ENCODE measurements at places on chromosomes 4 and X.

DNA sequence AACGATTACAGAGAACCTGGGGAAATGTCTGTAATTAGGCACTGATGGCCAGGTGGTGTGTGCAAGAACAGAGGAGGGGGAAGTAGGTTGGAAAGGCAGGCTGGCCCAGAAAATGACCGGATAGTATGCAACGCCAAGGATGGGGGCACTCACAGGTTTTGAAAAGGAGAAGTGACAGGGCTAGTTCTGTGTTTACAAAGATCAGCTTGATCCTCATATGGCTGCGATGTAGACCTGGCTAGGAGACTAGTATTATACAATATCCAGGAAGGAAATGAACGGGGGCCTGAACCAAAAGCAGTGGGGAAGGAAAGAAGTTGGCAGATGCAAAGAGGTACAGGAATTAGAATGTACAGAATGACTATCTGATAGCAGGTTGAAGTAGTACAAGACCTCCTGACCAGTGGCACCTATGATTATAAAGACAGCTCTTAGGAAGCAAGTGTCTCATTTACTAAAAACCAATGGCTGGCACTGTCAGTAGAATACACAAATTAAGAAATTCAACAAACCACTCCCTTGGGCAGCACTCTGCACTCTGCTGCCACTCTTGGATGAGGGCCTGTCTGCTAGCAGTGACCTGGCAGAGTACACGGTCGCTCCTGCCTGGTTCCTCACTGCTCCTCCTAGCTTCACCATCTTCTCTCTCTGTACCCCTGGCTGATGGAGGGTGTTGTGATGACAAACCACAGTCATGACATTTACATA lies 14.1 kb downstream of the MFAP3L start:
- no peak for DNase-seq

- no peak for DNase-seq
Measured at GRCh38 chr4:148542922-148543623, 100.9 kb upstream of the NR3C2 start.

- no peak for DNase-seq
Measured at GRCh38 chr4:186840771-186841301, 117.2 kb upstream of the FAT1 start.

- no peak for DNase-seq
Measured at GRCh38 chrX:24396236-24396930, 35.9 kb downstream of the SUPT20HL1 start.

DNA sequence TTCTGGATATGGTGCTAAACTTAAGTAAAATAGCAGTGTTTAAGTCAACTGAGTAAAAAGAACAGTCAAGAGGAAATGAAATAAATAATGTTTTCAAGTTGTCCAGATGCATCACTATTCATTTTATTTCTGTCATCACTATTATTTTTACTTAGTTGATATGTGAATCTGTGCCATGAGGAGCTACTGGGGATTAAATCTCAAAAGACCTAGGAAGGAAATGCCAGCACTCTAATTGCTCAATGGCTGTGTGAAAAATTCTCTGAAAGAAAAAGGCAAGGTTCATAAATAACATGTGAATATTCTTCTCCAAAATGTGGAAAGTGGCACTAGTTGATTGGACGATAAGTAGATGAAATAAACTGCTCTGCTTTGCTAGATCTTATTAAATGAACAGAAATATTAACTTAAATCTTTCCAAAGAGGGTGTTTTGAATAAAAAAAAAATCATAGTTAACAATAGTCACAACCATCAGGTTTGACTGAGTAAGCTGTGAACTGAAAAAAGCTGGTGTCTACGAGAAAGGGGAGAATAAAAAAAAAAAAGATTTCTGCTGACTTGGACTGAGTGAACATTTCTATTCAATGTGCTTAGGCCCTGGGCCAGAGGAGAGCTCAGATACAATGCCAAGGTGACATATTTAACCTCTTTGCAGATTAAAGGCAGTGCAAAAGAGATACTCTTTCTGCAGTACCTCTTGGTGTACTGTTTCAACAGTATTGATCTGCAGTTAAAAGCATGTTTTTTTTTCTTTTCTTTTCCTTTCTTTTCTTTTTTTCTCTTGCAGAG lies 1.6 kb downstream of the SPARCL1 start:
- no peak for DNase-seq

DNA sequence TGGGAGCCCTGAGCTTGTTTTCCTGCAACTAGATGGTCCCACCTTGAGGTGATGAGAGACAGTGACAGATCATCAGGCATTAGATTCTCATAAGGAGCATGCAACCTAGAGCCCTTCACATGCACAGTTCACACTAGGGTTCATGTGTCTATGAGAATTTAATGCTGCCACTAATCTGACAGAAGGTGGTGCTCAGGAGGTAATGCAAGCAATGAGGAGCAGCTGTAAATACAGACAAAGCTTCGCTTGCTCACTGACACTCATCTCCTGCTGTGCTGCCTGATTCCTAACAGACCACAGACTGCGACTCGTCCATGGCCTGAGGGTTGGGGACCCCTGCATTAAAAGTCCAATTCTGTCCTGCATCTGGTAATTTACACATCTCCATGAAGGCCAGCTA lies 141.6 kb downstream of the KCNIP4 start:
- DNase-seq: no peak

- no peak for DNase-seq
Measured at GRCh38 chr4:152909901-152910300, 26.2 kb upstream of the FHDC1 start.

DNA sequence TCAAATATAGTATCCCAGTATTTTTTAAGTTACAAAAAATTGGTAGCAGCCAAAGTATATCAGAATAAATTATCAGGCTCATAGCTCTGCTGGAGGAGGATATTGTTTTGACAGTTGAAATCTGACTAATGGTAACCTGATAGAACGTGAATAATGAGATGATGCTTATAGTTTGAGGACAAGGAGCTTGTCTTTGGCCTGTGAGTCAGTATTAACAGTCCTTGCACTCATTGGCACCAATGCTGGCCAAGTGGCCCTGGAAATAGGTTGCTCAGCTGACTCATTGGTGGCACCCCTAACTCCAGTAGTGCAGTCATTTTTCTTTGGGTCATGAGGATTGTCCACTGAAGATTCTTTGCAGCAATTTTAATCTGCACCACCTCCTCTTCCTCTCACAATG lies 203.3 kb upstream of the JADE1 start:
- DNase-seq: no peak

GRCh38 chrX:71978164-71978563 lies 67.5 kb downstream of the NHSL2 start:
- DNase-seq: no peak

- DNase-seq: no peak
Measured at GRCh38 chr4:104969394-104970082, 177.1 kb upstream of the TET2 start.

DNA sequence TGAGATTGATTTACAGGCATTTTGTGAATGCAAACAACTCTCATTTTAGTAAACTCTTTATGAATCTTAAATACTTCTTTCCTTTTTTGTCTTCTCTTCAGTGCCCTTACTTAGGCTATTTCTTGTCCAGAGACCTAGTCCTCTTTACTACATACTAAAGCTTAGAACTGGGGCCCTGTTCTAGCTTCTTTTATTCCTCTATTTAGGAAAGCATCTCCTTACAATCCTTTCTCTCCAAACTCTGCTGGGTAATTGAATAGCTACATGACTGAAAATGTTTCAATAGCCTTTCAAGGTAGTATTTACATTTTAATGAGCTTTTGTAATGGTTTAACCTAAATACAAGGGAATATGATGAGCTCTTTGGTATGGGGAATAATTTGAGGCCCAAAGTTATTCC lies 1701.5 kb upstream of the TENM3 start:
- no peak for DNase-seq

DNA sequence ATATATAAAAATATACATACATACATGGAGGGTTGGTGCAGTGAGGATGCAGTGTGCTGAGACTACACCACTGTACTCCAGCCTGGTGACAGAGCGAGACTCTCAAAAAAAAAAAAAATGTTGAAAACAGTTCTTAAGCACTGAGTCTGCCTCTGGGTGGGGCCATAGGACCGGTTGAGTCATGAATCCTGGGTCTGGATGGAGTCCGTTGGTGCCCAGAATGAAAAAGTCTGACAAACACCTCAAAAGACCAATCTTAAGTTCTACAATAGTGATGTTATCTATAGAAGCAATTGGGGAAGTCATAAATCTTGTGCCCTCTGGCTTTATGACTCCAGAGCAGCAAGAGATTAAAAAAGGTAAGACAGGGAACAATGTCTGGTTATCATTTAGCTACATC lies 70.4 kb downstream of the FGFBP1 start:
- DNase-seq: no peak

DNA sequence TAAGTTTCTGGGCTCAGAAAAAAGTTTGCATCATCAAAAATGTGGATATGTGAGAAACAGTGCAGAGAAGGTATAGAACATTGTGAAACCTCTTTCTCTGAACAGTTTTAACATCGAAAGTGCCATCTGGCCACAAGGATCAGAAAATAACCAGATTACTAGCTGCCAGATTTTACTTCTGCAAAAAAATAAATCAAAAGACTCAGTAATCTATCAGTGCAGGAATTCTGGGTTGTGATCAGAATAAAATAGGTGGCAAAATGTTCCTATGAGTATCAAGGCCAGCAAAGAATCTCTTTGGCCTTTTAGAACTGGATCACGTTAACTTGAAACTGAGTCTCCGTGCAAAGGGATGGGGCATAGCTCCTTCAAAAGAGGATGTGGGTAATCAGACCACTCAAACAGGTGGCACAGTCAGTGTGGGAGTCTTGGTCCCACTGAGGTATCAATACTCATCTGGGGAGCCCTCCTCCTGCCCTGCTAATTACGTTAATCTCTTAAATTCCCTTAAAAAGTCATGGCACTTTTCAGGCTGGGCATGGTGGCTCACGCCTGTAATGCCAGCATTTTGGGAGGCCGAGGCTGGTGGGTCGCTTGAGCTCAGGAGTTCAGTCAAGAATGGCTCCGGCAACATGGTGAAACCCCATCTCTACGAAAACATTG lies 26.7 kb upstream of the RBM47 start:
- DNase-seq: no peak

DNA sequence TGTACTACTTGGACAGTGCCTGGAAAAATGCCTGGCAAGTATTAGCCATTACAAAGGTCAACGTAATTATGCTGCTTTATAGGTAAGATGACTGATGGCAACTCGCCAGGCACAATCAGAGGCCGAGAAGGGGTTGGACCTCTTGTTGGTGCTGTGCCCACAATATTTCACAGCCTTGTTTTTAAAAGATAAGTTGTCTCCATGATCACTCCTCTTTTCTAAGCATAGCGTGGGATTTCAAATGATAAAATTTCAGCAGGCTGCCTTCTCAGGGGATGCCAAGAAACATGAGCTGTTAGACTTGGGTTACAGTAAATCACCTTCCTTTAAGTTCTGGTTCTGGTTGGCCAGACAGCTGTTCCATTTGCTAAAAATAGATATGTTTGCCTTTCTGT lies 26.9 kb downstream of the HOPX start:
- DNase-seq: no peak

DNA sequence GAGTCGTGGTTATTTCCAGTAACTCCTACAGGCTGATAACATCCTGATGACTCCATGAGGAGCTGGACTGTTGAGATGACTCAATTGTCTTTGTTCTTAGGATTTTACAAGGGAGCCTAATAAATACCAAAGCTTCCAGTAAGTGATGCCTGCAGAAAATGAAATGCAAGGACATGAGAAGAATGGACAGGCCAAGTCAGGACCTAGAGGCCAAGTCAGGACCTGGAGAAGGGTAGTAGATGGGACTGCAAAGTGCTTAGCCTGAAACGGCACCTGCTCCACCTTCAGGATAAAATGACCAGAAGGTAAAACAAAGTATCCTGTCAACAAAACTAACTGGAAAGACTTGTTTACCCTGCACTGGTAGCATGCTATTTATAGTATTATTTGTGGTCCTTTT lies 6.4 kb upstream of the SLC10A6 start:
- no peak for DNase-seq

GRCh38 chrX:41733939-41734338 lies 10.0 kb downstream of the GPR82 start:
- DNase-seq: no peak

DNA sequence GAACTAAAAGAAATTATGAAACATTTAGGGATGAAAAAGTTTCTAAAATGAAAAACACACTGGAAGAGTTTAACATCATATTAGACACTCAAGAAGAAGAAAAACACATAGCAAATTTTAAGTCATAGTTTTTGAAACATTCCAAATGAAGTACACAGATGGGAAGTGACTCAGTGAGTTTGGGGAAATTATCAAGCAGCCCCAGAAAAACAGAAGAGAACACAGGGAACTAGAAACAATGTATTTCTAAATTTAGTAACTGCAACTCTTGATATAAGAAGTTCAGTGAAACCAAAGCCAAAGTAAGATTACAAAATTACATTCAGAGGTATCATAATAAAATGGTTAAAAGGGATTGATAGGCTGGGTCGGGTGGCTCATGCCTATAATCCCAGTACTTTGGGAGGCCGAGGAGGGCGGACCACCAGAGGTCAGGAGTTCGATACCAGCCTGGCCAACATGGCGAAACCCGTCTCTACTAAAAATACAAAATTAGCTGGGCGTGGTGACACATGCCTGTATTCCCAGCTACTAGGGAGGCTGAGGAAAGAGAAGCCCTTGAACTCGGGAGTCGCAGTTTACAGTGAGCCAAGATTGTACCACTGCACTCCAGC lies 461.2 kb downstream of the KCTD8 start:
- DNase-seq: no peak

DNA sequence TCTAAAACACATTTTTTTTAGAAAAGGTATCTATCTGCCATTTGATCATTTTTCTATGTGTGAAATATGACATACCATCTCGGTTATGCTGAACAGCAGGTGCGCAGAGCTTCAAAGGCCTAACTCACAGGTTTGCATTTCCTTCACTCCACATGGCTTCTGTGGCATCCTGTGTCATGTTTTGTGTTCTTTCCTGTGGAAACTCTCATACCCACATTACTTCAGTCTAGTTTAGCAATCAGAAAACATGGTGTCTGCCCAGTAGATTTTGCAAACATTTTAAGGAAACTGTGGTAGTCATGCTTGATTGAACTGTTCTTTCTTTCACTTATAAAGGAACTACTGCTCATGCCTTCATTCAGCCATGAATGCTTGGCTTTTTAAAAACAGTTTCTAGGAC lies 11.3 kb upstream of the ARAP2 start:
- DNase-seq: no peak

DNA sequence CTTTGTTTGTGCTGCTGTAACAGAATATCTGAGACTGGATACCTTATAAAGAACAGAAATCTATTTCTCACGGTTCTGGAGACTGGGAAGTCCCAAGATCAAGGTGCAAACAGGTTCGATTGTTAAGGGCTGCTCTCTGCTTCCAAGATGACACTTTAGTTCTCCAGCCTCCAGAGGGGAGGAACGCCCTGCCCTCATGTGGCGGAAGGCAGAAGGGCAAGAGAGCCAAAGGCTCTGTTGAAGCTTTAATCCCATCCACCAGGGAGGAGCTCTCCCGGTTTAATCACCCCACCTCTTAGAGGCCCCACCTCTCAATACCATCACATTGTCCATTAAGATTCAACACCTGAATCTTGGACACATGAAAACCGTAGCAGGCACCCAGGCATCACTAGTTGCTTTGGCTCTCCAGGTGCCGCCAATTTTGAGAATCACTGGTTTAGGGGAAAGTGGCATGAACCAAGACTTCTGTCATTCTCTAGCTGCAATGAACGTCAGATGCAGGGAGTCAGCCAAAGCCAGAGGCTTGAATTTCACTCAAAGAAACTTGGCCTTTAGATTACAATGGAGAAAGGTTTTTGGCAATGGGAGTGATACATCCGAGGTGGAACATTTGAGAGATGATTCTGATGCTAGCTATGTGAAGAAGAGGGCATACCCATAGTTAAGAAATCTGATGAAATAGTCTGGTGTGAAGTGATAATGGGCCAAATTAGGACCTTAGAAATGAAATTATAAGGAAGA lies 15.7 kb downstream of the FHL1 start:
- peak; percentile 47 for DNase-seq

GRCh38 chr4:168304744-168305459 lies 13.7 kb downstream of the DDX60 start:
- no peak for DNase-seq
